ENCODE measurements at places on chromosomes 13 and 19.

- no peak for DNase-seq
Measured at GRCh38 chr19:13790354-13790753, 4.9 kb upstream of the ZSWIM4 start.

DNA sequence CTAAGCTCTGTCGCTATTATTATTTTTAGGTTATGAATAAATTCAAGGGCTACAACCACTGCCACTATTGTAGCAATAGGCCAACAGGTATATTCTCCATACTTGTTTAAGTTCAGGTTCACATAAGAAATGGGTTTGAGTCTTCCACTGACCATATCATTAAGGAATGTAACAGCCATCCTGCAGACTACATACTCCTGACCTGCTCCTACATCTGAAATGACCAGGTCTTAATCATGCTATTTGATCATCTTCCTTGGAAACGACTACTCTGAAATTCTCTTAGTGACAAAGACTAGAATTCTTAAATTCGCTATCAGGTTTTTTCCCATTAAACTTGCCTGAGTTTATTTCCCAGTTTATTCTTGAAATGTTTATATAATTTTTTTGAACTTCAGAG is 66.8 kb downstream of the IPO5 start:
- DNase-seq: no peak

GRCh38 chr13:21219036-21219381 is 42.6 kb downstream of the MRPL57 start:
- no peak for DNase-seq

GRCh38 chr19:13962699-13963602 is 10.6 kb downstream of the DCAF15 start:
- no peak for DNase-seq

GRCh38 chr13:43284162-43284561 is 260.8 kb downstream of the DNAJC15 start:
- DNase-seq: no peak

- peak; percentile 44 for DNase-seq
Measured at GRCh38 chr19:47573071-47574026, at the start of gene ZNF541. ZNF541 (minus strand) TSS chr19:47573148; CDS start chr19:47555856, 17,292 bp downstream.

- DNase-seq: no peak
Measured at GRCh38 chr19:34319230-34319585, 45.8 kb upstream of the GPI start.

GRCh38 chr19:34124828-34125227 is 47.5 kb upstream of the LSM14A start:
- no peak for DNase-seq

- peak; percentile 47 for DNase-seq
Measured at GRCh38 chr13:110965038-110965754, 50.3 kb upstream of the ANKRD10 start.

- no peak for DNase-seq
Measured at GRCh38 chr13:90740099-90740498, 607.4 kb upstream of the MIR17HG start.

DNA sequence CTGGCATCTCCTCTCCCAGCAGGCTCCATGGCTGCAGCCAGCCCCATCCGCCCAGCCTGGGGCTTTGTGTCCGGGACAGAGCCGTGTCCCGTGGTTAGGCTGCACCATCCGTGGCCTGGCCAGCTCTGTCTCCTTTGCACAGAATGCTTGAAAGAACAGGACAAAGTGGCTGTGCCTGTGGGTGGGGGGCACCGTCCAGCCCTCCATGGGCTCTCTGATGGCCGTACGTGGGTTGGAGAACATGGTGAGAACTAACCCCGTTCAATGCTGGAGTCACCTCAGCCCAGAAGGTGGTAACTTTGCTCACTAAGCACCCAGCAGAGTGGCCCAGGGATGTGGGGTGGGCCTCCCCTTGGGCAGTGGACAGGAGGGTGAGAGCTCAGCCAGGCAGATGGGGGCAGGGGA is 2.8 kb downstream of the RPS15 start:
- no peak for DNase-seq

DNA sequence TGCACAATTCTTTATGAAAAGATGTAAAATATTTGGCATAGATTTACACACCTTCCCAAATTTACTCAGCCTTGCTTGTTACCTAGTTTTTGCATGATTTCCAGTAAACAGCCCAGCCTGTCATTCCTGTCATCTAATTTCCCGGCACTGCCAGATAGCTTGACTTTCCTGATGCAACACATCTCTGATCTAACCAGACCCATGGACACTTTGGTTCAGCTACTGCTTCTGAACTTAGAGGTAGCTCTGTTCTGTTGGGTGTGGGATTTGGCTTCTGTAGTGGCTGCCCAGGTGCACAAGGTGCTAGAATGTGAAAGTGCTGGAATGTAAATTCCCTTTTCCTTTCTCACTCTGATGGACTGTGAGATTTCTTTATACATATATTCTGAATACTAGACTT is 1033.5 kb downstream of the SLITRK1 start:
- DNase-seq: no peak
